ENCODE measurements at places on chromosomes 12 and 14.

DNA sequence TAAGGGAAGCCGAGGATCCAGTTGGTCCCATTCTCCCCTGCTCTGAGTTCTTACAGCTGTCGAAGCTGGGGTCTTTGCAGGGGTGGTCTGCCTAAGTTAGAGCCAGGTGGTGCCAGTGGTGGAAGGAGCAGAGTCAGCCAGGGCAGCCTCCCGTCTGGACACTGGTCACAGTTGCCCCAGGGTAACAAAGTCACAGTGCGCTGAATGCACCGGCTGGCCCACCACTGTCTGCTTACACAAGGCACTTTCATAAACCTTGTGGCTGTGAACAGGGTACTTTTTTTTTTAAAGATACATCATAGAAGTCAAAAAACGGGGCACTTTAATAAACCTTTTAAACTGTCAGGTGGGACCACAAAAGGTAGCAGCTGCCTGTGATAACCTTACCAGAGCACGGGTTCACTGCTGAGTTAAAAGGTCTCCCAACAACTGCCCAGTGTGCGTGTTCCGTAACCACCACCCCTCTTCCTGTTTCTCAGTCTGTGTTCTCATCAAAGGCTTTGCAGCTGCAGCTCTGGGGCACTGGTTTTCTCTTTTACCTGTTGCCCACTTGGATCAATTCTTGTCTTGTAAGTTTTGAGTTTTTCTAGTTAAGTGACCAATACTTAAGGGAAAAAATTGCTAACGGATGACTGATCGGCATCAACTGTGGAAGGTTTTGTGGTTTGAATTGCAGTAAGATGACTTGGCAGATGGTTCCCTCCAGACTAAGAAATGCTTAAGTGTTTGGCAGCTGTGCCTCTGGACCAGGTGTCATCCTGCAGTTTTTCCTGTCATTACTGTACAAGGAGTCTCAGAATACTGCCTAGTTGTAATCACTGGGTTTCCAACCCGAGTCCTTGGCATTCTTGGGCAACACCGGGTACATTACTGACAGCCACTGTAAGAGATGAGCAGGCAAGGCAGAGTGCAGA, 55.9 kb downstream of the DYNC1H1 start:
- no peak for DNase-seq

GRCh38 chr12:5520831-5521230, 88.9 kb downstream of the NTF3 start:
- no peak for DNase-seq

DNA sequence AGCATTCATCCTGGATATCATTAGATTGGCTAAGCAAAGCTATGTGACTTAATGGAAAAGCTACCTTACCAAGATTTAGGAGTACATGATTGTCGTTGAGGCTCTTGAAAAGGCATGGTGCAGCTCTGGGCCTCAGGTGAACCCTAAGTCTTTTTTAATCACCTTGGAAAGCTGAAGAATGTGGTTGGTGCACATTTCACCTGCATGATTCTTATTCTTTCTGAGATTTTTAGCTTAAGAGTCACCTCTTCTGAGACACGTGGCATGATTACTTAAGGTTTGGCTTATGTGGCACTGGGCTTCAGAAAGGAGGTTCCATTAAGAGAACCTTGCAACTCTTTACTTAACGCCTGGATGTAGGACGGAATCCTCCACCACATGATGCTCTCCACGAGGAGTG, 498.5 kb downstream of the TMEM117 start:
- no peak for DNase-seq

DNA sequence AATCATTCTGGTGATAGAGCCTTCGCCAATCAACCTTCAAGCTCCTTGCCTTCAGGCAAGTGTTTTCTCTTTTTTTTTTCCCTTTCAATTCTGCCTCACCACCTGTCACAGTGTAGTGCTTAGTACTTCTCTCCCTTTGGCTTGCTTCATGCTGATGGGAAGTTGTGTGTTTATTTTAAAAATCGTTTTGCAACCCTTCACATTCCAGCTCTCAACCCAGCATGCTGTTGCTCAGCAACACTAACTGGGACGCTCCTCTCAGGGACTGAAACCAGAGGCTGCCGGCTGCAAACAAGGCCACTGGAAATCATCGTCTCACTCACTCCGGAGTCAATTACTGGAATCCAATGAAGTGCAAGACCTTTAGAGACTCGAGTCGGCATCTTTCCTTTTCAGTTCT, 342.7 kb downstream of the PRKD1 start:
- no peak for DNase-seq

GRCh38 chr14:89625244-89625713, 208.2 kb upstream of the FOXN3 start:
- no peak for DNase-seq

GRCh38 chr12:44618946-44619345, 257.2 kb downstream of the NELL2 start:
- no peak for DNase-seq

DNA sequence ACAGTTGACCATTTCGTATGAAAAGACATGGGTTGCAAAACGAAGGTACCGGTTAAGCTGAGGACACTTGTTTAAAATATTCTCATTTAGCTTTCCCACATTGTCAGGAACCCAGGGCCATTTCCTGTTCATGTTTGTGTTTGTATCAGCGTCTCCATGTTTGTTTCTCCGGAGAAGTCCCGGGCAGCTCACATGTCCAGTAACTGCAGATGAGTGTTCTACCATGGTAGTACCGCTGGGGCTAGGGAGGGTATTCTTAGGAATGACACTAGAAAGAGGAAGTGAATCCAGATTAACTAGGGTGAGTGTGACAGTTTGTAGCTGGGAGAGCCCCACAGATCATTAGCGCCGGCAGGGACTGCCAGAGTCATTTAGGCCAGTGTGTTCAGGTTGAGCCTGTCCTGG, 50.0 kb upstream of the EVL start:
- DNase-seq, result no peak

DNA sequence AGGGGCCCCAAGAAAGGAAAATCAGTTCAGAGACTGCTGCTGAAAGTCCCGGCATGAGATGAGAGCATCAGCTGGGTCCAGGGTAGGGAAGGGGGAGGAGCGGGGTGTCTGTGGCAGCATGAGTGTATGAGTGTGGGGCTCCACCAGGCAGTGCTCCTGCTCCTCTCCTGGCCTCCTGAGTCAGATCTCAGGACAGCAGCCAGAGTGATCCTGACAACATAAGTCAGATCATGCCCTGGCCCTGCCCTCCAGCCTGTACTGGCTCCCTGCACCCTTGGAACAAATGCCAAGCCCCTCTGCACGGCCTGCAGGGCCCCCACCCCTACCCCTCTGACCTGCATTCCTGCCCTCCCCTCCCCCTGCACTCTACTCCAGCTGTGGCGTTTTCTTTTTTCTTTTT, 24.2 kb upstream of the LRP1-AS start:
- DNase-seq, result no peak

DNA sequence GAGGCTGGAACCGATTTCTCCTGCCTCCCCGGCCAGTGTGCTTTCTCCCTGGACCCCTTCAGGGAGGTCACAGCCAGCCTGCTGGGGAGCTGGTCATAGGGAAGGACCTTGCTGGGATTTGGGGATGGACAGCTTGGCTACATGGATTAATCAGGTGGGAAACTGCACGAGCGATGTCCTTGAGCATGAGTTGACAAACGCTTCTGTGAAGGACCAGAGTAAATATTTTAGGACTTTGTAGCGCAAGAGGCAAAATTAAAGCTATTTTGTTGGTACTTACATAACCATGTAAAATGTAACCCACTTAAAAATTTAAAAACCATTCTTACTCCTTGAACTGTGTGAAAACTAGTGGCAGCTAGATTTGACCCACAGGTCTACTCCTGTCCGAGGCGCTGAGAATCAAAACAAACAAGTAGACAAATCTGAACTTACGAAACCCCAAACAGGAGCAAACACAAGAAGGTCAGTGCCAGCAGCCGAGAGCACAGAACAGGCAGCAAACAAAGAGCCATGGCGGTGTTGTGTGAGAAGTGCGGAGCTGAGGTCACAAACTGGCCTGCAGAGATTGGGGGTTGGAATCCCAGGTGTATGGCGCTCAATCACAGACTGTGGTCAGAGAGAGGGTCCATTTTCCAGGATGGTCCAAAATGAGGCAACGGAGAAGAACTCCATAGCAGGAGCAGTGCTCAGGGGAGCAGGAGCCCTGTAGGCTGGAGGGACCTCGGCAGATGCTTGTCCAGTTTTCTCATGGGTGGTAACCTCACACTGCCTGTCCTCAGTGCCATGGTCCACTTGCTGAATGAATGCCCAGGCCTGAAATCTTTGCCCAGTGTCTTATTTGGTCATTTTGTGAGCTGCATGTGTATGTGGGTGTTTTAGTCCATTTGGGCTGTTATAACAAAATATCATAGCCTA, 79.2 kb upstream of the CLMN start:
- no peak for DNase-seq

DNA sequence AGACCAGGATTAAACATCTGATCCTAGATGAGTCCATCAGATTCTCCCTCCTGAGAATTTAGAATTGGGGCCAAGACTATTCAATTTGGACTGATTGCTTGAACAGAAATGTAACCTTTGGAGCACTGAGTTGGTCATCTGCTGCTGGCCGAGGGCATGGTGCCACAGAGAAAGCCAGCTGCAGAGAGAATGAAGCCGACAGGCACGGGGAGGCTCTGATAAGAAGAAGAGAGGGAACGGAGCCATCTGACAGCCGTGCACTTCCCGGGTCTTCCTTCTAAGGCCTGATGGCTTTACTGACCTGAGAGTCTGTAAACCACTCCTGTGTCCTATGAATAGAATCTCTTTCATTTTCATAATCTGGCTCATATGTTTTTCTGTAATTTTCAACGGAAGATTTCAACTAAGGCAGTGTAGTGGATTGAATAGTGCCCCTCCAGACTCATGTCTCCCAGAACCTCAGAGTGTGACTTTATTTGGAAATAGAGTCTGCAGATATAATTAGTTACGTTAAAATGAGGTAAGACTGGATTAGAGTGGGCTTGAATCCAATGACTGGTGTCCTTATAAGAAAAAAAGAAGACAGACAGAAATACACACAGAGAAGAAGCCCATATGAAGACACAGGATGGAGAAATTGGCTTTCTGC, 39.1 kb upstream of the FRS2 start:
- DNase-seq, result no peak

- DNase-seq, result no peak
Observed at GRCh38 chr12:85855305-85855704, 18.8 kb upstream of the NTS start.

- no peak for DNase-seq
Observed at GRCh38 chr12:29762637-29763300, 21.0 kb downstream of the TMTC1 start.

GRCh38 chr12:100302081-100302480, 35.1 kb downstream of the SCYL2 start:
- no peak for DNase-seq

DNA sequence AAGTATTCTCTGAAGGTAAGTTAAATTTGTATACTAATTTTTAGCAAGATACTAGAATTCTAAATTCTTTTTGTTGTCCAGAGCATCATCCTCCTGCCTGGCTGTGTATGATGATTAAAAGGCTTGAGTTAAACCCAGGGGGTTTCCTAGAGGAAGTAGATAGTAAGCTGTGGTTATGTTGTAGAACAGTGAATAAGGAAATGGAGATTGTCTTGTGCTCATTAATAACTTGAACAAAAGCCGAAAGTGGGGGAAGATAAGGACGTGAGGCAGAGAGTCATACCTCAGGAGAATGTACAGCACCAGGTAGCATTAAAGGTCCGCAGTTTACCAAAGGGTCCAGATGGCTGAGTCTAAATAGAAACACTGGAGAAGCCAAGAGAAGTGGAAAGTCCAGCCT, 42.0 kb downstream of the CKB start:
- DNase-seq, result no peak

GRCh38 chr14:51331486-51332367, 91.7 kb downstream of the TMX1 start:
- DNase-seq, result no peak

DNA sequence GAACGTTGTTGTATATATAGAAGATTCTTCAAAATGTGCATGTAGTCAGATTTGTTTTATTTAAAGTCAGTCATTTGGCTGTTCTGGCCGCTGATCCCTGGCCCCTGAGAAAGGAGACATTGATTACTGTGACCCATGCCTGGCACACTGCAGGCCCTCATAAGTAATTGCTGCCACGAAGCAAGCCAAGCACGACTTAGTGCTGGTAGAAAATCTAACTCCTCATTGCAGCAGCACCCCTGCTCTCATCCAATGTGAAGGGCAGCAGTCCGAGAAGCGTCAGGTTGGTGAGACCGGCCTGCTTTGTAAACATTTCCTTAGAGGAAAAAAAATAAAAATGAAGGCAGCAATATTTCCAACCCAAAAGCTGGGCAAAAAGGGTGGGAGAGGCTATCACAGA, 22.8 kb upstream of the TMTC2 start:
- DNase-seq, result no peak

GRCh38 chr12:12909995-12910420, 18.6 kb downstream of the GPRC5A start:
- DNase-seq, result no peak

DNA sequence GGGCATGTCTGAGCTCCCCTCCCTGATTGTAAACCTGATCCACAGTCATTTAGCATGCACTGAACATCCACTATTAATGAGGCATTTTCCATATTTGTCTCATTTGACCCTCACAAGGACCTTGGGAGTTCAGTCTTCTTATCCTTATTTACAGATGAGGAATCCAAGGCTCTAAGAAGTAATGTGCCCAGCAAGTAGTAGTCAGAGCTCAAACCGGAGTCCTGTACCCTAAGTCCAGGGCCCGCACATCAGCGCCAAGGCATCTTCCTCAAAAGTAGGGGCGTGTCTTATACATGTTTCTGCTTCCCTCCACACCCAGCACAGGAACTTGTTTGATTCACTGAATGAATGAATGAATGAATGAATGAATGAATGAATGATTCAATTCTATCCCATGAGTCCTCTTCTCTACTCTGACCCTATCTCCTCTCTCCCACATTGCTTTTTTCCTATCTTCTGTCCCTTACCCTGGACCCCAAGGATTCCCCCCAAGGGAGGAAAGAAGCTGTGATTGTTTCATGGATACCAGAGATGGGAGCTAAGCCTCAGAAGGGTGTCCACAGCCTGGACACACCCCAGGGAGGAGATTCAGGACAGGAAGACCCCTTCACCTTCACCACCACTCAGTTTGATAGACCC, 21.8 kb upstream of the KRT8 start:
- no peak for DNase-seq

GRCh38 chr14:104315169-104315568, 176.8 kb downstream of the KIF26A start:
- no peak for DNase-seq

- no peak for DNase-seq
Observed at GRCh38 chr12:1439687-1440086, 154.7 kb downstream of the FBXL14 start.

GRCh38 chr14:102544046-102544746, 34.6 kb upstream of the ANKRD9 start:
- DNase-seq, result no peak
